ENCODE measurements at places on chromosomes 4 and X.

DNA sequence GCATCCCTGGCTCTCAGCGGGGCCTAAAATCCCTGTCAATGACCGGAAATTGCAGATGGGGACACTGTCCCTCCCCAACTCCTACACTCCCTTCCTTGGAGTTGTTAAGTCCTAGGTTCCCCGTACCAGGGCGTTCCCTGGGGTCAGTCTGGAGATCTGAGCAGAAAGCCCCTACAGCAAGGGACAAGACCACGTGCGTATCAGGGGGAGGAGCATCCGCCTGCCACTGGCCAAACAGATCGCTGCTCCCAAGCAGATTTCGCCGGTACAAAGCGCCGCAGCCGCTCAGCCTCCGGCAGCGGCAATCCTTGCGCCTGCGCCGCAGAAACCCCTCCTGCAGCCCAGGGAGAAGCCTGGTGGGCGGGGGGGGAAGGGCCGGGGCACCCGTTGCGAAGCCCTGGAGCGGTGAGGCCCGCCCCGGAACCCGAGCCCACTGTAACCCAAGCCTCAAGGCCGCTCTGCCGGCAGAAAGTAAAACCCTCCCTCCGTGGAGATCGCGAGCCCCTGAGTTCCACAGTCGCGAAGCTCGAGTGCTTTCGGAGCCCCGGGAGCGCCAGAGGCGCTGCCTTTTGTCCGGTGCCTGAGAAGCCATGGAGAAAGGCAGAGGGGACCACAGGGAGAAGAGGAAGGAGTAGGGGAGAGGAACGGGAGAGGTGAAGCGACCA lies 2.7 kb downstream of the CRMP1 start:
- DNase-seq: peak; percentile 4

GRCh38 chr4:5399790-5400421 lies 308.5 kb downstream of the EVC2 start:
- peak; percentile 64 for DNase-seq

GRCh38 chr4:25658357-25658771 lies 2.7 kb downstream of the SLC34A2 start:
- DNase-seq: no peak

- DNase-seq: peak; percentile 57
Measured at GRCh38 chrX:102739657-102740056, 19.1 kb downstream of the GPRASP3 start.

- DNase-seq: no peak
Measured at GRCh38 chrX:17922303-17922702, 61.2 kb upstream of the RAI2 start.

DNA sequence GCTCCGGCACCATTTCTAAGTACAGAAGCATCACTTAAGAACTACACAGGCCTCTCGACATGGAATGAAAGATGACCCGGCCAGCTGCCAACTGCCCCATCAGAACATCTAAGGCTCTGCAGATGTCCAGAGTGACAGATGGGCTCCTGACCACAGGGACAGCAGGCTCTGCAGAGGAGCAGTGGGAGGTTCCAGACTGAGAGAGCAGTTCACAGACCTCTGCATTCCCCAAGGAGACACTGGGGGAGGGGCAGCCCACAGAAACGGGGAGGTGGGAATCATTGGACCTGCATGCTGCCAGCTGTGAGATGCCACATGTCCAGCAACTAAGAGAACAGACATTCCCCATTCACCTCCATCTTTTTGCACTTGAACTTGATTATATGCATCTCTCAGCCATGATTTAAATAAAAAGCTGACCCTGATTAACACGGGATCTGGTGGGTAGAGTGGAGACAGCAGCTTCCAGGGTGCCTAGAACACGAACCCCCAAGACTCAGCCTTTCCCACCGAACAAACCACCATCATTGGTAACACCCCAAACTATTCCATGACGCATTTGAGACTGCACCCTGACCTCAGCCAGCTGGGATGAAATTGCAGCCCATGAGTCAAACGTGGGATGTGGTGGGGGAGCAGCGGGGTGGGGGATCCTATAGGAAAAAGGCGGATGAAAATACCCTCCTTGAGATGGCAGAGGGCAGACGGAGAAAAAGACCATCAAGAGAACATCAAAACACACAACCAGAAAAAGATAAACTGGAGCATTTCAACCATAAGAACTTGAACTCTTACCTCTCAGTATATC lies 47.2 kb downstream of the AFAP1 start:
- peak; percentile 96 for DNase-seq

GRCh38 chr4:57553728-57554127 lies 443.5 kb upstream of the IGFBP7 start:
- DNase-seq: no peak

GRCh38 chr4:118325431-118325830 lies 27.4 kb downstream of the PRSS12 start:
- no peak for DNase-seq

DNA sequence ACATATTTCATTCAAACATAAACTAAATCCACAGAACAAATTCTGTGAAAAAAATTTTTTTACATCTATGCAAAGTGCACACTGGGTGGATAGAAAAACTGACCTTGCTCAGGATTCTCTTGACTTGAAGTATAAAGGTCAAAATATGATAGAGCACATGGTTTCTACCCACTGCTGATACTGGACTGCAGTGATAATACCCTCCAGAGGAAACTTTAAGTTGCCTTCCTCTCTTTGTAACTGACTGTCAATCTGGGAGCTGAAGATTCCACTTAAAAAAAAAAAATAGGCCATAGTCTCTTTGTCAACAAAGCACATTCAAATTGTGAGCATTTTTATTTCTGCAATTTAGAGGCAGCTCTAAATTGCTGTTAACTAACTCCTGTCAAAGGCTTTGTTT lies 3.2 kb upstream of the AMMECR1 start:
- no peak for DNase-seq

- no peak for DNase-seq
Measured at GRCh38 chrX:49230500-49231232, 2.5 kb downstream of the CACNA1F start.

DNA sequence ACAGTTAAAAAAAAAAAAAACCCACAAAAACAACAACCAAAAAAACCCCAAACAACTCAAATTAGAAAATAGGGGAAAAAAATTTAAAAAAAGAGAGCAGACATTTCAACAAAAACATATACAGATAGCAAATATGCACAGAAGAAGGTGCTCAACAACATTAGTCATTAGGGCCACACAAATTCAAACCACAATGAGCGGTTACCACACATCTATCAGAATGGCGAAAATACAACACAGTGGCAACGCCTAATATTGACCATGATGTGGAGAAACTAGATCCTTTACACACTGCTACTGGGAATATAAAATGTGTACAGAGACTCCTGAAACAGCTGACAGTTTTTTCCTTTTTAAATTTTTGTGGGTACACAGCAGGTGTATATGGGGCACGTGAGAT lies 19.4 kb downstream of the LYAR start:
- DNase-seq: peak; percentile 44

GRCh38 chr4:65865489-65865888 lies 195.2 kb upstream of the EPHA5 start:
- DNase-seq: peak; percentile 49

DNA sequence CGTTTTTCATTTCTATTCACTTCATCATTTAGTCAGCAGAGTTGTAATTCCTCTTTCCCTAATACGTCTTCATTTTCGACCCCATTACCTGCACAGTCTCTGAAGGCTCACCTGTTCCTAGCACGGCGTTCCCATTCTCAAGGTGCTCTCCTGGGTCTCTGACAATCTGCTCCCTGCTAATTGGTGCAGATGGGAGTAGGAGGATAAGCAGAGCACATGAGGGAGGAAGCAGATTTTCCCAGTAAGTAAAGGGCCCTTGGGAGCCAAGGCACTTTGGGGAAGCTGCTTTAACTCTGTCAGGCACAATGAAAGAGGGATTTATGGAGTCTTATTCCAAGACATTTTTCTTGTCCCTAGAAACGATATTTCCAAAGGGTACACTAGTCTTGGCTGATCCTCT lies 466.4 kb downstream of the STIM2 start:
- DNase-seq: no peak

GRCh38 chrX:109889289-109890006 lies 113.5 kb upstream of the TMEM164 start:
- DNase-seq: peak; percentile 52

- DNase-seq: no peak
Measured at GRCh38 chr4:58679886-58680285, 1569.7 kb upstream of the IGFBP7 start.

GRCh38 chrX:19213610-19214152 lies 91.4 kb upstream of the ADGRG2 start:
- DNase-seq: no peak

- no peak for DNase-seq
Measured at GRCh38 chrX:37350034-37350365, 836 bp downstream of the PRRG1 start.

DNA sequence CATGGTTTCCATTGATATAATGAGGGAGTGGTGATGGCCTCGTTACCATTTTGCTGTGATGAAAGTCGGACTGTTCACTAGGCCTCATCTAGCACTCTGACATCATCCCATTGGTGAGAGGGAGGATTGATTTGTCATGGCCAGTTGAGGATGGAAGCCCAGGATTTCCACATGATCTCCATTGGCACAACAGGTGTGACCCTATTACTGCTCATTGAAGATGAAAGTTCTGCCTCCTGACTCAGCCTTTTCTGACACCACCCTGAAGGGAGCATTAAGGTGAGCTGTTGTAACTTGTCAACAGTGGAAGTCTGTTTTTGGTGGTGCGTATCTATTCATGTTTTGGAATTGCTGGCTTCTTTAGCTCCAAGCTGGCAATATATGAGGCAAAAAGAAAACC lies 144.2 kb downstream of the PABPC4L start:
- DNase-seq: no peak

DNA sequence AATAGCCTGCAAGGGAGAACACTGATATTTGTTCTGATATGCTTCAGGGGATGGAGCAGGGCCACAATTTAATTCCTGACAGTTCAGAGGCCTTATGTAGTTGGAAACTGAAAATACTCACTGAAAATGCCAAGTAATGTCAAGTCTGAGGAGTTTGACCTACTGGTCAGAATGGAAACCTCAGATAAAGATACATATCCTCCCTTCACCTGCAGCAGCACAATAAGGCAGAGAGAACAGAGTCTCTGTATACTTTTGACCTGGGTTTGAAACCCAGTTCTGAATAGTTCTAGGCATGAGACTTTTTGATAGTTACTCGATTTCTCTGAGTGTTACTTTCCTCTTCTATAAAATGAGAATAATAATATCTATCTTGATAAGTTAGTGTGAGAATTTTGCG lies 65.8 kb upstream of the TRPC5 start:
- no peak for DNase-seq

- no peak for DNase-seq
Measured at GRCh38 chrX:1903236-1903935, 288.5 kb downstream of the ASMT start.

DNA sequence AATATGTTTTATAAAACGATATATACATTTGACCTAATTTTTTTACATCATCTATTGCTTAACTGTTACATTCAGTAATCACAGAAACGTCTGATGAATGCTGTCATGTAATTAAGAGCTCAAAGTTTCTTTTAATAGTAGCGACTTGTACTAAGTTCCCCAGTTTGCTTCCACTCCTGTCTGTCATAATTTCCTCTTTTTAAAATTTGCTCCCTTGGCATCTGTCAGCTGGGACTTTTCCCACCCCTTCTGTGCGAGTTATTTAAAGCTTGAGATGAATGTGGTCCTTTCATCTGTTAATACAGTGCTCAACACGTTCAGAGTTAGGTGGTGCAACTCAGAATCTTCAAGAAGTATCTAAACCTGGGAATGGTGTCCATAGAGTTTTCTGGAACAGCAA lies 1.2 kb downstream of the RAP1GDS1 start:
- DNase-seq: peak; percentile 20

- no peak for DNase-seq
Measured at GRCh38 chrX:93422693-93423092, 250.7 kb downstream of the NAP1L3 start.

DNA sequence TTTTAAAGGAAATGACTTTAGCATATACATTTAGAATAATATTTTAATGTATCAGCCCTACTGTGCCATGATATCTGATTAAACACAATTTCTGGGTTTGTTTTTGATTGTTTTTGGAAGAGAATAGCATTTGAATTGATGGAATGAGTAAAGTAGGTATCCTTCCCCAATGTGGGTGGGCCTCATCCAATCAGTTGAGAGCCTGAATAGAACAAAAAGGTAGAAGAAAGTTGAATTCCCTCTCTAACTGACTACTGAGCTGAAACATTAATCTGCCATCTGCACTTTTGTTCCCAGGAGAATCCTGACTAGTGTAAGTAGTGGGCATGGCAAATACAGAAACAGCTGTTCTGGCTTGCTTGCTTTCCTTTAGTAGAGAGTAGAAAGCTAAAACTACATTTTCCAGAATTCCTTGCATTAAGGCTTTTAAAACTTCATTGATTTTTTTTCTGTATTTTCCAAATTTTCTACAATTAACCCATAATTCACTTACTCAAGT lies 9.7 kb upstream of the SEC24D start:
- no peak for DNase-seq

- DNase-seq: no peak
Measured at GRCh38 chr4:142036795-142037583, 400.6 kb downstream of the IL15 start.

DNA sequence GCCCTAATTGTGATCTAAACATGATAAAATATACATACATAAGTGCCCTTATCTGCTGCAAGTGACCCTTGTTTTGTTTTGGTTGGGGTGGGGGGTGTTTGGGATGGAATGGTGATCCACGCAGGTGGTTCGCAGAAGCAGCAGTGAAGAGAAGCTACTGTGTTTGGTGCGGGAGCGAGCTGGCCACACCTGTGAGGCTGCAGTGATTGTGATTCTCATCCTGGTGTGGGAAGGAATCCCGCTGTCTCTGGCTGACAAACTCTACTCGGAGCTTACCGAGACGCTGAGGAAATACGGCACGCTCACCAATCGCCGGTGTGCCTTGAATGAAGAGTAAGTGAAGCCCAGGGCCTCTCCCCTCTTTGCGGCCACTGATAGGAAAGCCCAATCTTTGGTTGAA lies 96.8 kb downstream of the TET2 start:
- no peak for DNase-seq

DNA sequence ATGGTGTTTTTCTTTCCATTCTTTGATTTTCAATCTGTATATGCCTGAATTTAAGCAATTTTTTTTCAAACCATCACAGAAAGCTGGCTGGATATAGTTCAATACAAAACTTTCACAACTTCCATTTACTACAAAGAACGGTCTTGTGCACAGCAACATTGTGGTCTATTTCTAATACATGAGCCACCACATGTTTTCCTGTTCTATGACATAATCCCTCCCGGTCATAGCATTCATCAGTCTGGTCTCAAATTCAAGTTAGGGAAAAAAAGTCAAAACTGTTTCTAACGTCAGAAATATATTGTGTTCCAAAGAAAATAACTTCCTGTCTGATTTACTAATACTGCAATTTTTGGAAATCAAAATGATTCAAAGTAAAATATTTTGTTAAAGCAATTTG lies 7.5 kb upstream of the CXCL6 start:
- DNase-seq: peak; percentile 80

- no peak for DNase-seq
Measured at GRCh38 chrX:18102006-18102405, 118.7 kb downstream of the BEND2 start.

DNA sequence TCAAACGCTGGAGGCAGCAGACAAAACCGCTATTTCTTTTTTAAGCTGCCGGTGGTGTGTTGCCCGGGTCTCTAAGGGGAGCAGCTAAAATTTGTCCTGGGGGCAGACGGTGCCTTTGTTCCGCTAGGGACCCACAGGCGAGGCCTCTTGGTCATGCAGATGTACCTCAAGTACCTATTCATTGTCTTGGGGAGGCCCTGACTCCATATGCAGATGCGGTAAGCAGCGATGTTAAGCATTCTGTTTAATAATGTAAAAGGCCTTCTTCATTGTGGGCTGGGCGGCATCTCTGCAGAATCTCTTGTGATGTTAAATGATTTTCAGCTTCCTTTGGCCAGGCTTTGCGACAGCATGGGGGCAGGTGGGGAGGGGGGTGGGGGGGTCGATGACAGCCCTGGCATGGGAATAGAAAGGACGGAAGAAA lies 98.9 kb upstream of the PJA1 start:
- DNase-seq: no peak

Measured in choroid plexus epithelial cell (primary cell).